ENCODE measurements at places on chromosomes 3 and 15.

- DNase-seq: no peak
Measured at GRCh38 chr15:66080717-66081398, 172.7 kb downstream of the MEGF11 start.

DNA sequence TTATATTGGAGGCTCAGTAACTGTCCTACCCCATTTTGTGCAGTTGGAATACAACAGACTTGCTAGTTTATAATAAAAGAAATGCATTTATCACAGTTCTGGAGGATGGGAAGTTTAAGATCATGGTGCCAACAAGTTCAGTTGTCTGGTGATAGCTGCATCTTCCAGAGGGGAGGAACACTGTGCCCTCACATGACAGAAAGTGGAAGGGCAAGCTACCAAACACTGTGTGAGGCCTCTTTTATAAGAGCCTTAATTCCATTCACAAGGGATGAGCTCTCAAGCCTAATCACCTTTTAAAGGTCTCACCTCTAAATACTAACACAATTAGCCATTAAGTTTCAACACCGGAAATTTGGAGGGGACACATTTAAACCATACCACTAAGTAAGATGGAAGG, 1073.9 kb downstream of the PLOD2 start:
- no peak for DNase-seq

DNA sequence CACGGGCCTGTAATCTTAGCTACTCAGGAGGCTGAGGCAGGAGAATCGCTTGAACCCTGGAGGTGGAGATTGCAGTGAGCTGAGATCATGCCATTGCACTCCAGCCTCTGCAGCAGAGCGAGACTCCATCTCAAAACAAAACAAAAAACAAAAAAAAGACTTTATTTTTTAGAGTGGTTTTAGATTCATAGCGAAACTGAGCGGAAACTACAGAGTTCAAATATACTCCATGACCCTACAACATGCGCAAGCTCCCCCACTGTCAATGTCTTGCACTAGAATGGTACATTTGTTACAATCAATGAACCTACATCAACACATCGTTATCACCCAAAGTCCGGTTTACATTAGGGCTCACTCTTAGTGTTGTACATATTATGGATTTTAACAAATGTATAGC, 2.2 kb upstream of the CRTAP start:
- DNase-seq: no peak

- DNase-seq: no peak
Measured at GRCh38 chr3:187722206-187722612, 19.9 kb upstream of the RTP2 start.

GRCh38 chr3:187896646-187897045, 151.4 kb upstream of the BCL6 start:
- no peak for DNase-seq

- no peak for DNase-seq
Measured at GRCh38 chr3:42819351-42819965, 10.2 kb downstream of the ACKR2 start.

DNA sequence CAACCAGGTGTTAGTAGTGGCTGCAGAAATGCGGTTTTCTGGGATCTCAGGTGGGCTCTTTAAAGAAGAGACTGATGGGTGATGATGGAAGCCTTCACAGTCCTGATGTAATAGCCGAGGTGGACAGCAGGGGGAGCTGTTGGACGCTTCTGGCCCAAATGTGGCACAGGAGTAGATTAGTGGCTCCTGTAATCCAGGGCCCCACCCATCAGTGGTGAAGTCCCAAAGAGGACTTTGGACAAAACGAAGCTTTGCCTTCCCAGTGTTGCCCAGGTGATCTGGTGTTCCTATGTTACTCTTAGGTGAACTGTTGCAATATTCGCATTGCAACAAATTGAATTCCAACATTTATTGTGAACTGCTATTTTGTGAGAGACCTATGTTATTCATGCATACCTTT, 31.8 kb upstream of the MYZAP start:
- peak; percentile 91 for DNase-seq

GRCh38 chr3:184196536-184196935, 10.5 kb downstream of the ABCF3 start:
- DNase-seq: no peak

GRCh38 chr3:169133178-169134161, 530.0 kb downstream of the MECOM start:
- no peak for DNase-seq

DNA sequence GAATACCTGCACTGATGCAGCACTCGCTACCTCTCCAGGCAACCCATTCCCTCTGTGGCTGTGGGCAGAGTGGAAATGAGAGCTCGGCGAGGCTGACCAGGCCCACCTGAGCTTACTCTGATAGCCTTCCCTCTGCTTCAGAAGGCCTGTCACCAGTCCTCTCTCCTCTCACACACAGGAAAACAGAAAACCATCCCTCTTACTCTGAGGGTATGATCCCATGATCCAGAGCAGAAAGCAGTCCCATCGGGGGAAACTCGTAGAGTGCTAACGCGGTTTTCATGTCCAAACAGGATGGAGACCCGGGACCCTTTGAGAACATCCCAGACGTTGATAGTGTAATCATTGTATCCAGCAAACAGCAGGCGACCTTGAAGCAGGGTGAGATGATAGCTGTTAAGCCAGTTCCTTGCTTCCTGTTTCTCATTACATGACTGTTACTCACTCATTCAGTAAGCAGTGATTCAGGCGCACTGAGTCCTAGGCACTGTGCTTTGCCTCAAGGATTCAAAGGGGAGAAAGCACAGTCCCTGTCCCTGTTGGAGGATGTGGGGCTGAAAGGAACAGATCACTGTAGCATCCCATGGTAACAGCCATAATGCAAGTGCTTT, 11.8 kb upstream of the BCL2L10 start:
- DNase-seq: peak; percentile 31

GRCh38 chr15:100863075-100863795, 16.4 kb upstream of the ALDH1A3 start:
- no peak for DNase-seq

GRCh38 chr3:42129014-42129953, 38.1 kb downstream of the TRAK1 start:
- no peak for DNase-seq

DNA sequence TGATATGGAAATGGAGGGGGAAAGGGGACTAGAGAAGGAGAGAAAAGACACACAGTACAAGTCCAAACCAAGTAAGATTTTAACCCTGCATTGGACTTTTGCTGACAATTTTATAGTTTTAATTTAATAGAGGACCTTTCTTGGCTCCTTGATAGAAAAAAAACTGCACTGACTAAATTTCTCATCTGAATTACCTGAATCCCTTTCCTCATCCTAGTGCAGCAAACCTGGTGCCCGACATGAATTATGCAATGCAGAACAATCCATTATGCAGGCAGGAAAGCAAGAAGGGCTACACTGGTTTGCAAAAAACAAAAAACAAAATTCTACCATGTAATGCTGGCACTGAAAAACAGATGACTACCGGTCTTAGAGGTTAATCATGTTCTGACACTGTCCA, 15.5 kb downstream of the MAGI1 start:
- no peak for DNase-seq

- DNase-seq: no peak
Measured at GRCh38 chr15:51589881-51590568, 32.5 kb downstream of the DMXL2 start.

DNA sequence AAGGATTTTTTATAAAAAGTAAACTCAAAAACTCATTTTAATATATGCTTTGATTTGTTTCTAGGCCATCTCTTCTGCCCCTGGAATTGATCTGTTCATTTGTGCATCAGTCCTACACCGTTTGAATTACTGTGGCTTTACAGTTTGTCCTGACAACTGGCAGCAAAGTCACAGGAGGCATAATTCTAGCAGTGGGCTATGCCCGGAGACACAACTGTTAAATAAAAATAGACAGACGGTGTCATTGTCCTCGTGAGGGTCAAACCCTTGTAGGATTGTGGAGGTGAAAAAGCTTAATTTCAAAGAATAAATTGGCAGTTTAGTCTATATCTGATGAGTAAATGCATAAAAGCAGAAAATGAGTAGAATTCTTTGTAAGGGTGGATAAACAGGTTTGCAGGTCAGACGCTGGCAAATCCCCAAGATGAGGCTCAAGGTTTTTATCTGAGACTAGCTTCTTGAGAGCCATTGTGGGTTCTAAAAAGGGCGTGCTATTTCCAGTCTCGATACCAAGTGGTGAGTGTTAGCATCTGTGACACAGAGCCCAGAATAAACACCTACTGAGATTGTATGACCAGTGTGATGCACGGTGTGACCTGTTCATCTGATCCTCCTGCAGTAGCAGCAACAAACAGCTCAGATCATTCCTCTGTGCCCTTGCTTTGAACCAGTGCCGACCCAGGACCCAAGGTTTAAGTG, 51.5 kb upstream of the SLCO3A1 start:
- DNase-seq: no peak

DNA sequence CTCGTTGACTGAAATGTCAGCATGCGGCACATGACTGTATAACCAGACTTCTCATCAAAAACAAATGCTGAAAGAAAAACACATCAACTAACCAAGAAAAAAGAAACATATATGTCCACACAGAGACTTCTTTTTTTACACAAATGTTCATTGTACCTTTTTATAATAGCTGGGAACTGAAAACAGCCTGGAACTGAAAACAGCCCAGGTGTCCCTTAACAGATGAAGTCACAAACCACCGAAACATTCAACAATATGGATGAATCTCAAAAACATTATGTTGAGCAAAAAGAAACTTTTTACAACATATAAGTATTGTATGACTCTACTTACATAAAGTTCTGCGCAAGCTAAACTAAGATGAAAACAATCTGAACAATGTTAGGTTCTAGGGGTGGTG, 20.6 kb downstream of the UBE3A start:
- DNase-seq: no peak

GRCh38 chr3:129313665-129314385, 35.2 kb downstream of the HMCES start:
- peak; percentile 43 for DNase-seq

GRCh38 chr3:139434764-139435307, 41.5 kb downstream of the RBP2 start:
- DNase-seq: no peak

- no peak for DNase-seq
Measured at GRCh38 chr3:149174901-149175300, 45.5 kb downstream of the HPS3 start.

GRCh38 chr3:171257251-171258203, 202.7 kb downstream of the TNIK start:
- DNase-seq: no peak

- no peak for DNase-seq
Measured at GRCh38 chr15:35496585-35496984, 49.4 kb downstream of the DPH6 start.

DNA sequence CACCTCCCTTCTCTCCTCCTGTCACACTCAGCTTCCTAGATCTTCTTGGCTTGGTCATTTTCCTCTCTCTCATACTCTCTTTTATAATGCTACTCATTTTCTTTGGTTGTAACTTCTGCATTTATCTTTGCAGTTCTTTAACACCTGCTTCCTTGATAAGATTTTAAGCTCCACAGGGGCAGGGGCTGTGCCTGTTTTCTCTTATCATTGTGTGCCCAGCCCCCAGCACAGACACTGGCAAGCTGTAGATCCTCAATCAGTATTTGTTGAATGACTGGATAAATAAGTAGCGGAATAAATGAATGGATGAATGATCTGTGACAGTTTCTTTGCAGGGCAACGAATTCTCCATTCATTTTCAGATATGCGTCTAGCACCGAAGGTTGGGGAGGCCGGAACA, 64.3 kb upstream of the MEX3B start:
- no peak for DNase-seq

DNA sequence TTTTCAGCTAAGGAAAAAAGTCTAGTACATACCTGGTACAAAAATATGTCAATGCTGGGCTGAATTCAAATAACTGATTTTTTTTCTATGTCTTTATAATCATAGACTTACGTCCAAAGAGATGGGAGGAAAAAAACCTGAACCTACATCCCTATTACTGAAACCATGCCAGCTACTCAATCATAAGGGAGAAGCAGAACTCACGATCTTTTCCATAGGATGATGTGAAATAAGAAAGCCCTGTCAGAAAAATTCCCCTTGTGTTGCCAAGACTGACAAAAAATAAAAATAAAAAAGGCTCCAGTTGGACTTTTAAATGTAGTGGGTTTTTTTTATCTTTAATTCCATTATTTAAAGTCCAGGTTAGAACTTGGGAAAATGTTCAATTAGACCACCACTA, 3.3 kb downstream of the MSL2 start:
- DNase-seq: no peak

GRCh38 chr15:100183921-100184495, 157.8 kb downstream of the ADAMTS17 start:
- DNase-seq: no peak

DNA sequence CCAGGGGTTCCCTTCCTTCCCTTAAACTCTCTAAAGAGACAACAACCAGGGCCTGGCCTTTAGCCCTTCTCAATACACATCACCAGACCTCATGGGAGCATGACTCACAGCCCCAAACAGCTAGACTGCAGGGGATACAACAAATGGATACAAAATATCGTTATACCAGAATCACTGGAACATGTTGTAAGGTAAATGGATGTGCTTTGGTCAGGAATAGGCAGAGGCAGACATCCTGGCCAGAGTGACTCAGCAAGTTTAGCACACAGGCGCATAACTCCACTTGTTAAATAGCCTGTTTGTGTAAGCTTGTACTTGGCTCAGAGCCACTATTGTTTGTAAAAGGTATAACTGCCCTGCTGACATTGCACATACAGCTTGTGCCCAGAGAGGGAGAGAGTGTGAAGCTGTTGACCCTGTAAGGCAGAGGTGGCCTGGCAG, 18.3 kb downstream of the TMED3 start:
- DNase-seq: no peak

GRCh38 chr3:46725621-46726314, 8.1 kb upstream of the PRSS50 start:
- DNase-seq: no peak

- peak; percentile 27 for DNase-seq
Measured at GRCh38 chr3:56389183-56389830, 79.0 kb downstream of the ERC2 start.

- no peak for DNase-seq
Measured at GRCh38 chr15:52301265-52301847, 5.8 kb upstream of the MYO5C start.

GRCh38 chr15:58442122-58442521, 10.3 kb downstream of the LIPC start:
- DNase-seq: no peak

DNA sequence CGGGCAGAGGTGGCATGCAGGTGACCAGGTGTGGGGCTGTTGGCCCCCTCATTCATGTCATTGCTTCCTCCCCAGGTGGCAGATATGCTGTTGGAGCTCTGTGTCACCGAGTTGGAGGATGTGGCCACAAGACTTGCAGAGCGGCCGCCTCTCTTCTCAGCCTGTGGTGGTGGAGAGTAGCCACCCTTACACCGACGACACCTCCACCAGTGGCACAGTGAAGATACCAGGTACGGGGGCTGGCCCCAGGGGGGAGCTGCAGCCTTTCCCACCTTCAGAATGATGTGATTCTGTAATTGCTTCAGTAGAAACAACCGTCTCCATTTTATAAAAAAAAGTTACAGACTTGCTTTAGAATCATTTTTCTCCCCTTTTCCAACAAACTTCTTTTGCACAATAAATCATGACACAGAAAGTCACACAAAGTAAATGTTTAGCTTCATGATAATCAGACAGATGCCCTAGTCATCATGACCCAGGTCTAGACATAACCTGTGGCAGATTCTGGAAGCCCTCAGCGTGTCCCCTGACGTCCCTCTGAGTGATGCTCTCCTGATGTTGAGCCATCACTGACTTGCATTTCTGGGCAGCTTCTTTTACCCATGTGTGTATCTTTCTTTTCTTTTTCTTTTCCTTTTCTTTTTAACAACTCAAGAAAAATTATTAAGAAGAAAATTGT, 76.0 kb upstream of the FAN1 start:
- DNase-seq: no peak

Data from activated T-cell treated with anti-CD3 and anti-CD28 coated beads, Interleukin-2, amount 50 U/mL, for 48 hours (primary cell).